ENCODE measurements at places on chromosomes 1 and 21.

DNA sequence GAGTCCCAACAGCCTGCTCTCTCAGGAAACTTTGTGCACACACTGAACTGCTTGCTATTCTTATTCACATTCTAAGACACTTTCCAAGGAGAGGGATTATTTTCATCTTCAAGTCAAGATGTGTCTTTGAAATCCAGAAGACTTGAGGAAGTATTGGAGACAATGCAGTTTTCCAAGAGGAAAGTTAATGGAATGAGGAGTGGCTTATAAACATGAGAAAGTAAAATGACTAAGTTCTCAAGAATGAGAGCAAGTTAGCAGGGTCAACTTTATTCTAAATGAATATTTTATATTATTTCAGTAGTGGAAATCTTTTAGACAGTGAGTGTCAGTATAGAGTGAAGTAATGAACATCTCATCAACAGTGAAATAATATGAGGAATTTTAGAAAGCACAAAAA lies 1239.3 kb downstream of the MRPL39 start:
- DNase-seq, result peak; percentile 2

GRCh38 chr1:226274138-226274537 lies 34.8 kb downstream of the LIN9 start:
- no peak for DNase-seq

- DNase-seq, result no peak
These were observed 478.8 kb downstream of the CAMTA1 start for GRCh38 chr1:7264101-7264500.

GRCh38 chr1:39683591-39684312 lies 7.5 kb downstream of the HPCAL4 start:
- DNase-seq, result no peak

DNA sequence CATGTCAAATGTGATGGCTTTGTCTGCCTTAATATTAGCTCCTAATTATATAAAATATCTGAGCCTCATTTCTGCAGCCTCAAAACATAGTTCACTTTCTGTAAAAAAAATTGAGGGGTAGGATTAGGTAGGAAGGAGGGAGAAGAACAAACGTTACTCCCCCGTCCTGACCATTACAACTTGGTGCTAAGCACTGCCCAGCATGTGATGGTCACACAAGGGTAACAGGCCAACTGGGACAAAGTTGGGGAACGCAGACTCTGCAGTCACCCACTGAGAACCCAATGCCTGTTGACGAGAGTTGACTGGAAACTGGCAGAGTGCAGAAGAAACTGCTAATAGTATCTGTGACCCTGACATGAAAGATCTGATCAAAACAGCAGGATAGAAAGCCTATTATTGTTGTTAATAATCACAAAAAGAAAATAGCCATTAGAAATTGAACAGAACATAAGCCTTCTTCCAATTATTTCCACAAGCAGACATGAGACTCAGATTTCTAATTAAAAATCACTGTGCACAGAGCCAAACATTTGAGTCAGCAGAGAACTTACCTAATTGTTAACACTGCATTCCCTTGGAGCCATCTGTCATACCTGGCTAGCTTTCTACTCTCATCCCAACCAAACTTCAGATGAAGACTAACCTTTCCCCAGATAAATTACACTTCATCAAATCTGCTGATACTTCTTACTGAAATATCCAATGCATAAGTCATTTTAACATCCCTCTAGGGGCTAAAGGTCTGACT lies 5.5 kb downstream of the SORT1 start:
- DNase-seq, result no peak

DNA sequence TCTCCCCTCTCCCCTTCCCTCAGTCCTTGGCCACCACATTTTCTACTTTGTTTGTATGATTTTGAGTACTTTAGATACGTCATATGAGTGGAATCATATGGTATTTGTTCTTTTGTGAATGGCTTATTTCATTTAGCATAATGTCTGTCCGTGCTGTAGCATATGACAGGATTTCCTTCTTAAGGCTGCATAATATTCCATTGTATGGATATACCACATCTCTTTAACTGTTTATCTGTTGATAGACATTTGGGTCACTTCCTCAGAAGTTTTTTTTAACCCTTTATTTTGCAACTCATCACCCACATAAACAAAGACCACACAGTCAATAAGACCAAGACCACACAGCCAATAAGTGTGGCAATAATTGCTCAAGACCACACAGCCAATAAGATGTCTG lies 24.9 kb downstream of the FAM163A start:
- no peak for DNase-seq

GRCh38 chr1:91325456-91325855 lies 79.2 kb downstream of the HFM1 start:
- DNase-seq, result no peak

DNA sequence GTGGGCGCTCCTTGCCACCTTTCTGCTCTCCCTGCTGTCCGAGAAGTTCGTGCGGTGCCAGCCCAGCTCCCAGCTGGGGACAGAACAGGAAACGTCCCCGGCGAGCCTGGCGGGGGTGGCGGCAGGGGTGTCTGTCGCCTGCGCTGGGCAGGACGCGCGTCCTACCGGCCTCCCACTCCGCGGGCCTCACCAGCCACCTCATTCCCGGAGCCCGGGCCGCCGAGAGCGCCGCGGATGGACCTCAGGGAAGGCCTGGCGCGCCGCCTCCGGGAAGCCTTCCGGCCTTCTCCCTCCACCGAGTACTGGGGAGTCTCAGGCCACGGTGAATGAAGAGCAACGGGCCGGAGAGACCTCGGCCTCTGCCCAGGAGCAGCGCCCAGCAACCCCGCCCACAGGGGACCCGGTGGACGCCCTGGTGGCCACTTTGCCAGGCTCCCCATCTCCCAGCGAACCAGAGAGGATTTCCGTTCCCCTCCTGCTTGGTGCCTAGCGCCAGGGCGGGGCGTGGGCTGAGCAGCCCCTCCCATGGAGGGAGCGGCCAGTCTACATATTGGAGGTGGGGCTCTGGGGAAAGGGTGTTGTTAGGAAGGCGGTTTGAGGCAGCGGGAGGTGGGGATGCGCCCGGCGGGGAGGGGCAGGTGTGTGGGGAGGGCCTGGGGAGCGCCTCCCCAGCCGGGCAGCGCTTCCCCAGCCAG lies 9.5 kb upstream of the TNFRSF14 start:
- DNase-seq, result peak; percentile 52

DNA sequence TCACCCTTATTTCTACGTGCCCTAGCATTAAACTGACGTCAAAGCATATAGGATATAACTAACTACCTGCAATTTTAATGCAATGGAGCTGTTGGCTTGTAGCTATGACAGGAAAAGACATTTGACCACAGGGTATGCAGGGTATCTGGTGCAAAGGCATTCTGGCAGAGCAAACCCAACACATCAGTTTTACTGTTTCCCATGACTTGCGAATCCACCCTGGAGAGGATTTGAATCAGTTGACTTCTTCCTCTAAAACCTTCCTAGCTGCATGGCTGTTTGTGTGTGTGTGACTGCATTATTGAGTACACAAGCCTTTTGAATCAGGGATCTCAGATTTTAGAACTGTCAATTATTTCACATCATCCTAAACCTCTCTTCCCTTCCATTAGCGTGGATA lies 41.7 kb upstream of the SYT14 start:
- no peak for DNase-seq

GRCh38 chr1:15974855-15975254 lies 1.0 kb downstream of the ZBTB17 start:
- DNase-seq, result no peak

GRCh38 chr1:109763646-109764415 lies at the start of gene EPS8L3:
TSS of gene EPS8L3 (minus strand) at chr1:109763923. CDS start at chr1:109761749, 2,174 bp downstream.
- no peak for DNase-seq

- DNase-seq, result no peak
These were observed 181.5 kb upstream of the C1orf105 start for GRCh38 chr1:172238965-172239364.

GRCh38 chr1:199878823-199879222 lies 148.7 kb upstream of the NR5A2 start:
- DNase-seq, result no peak

GRCh38 chr1:160798439-160798838 lies 2.5 kb downstream of the LY9 start:
- no peak for DNase-seq

GRCh38 chr1:244862699-244863490 lies 1.4 kb downstream of the HNRNPU start:
- DNase-seq, result peak; percentile 95

DNA sequence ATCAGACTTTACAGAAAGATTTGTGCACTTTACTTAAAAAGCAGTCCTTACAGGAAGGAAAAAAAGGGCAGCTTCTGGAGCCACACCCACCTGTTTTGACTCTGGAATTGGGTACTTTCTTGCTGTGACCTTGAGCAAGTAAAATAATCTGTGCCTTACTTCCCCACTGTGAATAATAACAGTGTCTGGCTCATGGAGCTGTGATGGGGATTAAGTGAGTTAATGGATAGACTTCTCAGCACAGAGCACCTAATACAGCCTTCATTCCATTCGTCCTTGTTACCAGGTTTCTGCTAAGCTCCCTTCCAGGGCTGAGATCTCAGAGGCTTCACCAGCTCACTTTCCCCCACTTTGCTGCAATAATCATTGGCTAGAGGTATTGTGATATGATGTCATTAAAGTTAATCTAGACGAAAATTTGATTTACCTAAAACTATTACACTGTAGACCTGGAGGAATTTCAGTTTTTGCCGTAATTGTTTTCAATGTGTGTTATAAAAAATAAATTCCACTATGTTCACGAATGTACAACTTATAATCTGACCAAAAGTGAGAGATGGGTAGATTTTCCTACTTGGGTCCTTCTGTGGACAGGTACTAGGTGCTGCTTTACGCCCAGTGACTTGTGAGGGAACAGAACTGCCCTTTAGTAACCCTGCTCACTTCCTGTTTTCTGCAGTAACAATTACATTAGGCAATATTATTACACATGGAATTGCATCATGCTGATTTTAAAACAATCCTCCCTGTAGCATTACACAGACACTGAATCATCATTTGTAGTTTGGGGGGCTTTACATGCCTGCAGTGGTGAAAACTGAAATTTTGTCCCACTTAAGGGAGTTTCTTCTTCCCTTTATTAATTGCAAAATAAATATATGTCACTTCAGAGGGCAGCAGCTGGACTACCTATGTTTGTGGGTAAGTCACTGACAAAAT lies 19.7 kb upstream of the ABCG1 start:
- peak; percentile 74 for DNase-seq

- no peak for DNase-seq
These were observed 78.6 kb upstream of the SLFNL1 start for GRCh38 chr1:41100170-41100569.

GRCh38 chr1:36572142-36572715 lies 89.5 kb upstream of the CSF3R start:
- no peak for DNase-seq

- no peak for DNase-seq
These were observed 1.8 kb upstream of the TFF2 start for GRCh38 chr21:42352441-42353095.

- no peak for DNase-seq
These were observed 30.6 kb downstream of the POFUT2 start for GRCh38 chr21:45256912-45257672.

DNA sequence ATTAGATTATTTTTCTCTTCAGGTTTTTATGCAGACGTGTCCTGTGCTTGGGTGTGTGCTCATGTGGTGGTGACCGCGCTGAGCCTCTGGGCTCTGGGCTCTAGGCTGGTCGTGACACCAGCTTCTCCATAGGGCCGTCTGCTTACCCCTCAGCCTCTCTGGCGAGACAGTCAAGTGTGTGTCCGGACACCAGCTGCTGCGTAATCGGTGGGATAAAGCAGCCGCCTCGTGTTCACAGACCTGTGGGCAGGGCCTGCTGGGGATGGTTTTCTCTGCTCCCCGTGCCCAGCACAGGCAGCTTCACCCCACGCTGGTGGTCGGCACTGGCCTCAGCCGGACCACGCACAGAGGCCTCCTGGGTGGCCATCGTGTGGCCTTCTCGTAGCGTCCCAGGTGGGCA lies 33.6 kb upstream of the DIP2A start:
- DNase-seq, result no peak

DNA sequence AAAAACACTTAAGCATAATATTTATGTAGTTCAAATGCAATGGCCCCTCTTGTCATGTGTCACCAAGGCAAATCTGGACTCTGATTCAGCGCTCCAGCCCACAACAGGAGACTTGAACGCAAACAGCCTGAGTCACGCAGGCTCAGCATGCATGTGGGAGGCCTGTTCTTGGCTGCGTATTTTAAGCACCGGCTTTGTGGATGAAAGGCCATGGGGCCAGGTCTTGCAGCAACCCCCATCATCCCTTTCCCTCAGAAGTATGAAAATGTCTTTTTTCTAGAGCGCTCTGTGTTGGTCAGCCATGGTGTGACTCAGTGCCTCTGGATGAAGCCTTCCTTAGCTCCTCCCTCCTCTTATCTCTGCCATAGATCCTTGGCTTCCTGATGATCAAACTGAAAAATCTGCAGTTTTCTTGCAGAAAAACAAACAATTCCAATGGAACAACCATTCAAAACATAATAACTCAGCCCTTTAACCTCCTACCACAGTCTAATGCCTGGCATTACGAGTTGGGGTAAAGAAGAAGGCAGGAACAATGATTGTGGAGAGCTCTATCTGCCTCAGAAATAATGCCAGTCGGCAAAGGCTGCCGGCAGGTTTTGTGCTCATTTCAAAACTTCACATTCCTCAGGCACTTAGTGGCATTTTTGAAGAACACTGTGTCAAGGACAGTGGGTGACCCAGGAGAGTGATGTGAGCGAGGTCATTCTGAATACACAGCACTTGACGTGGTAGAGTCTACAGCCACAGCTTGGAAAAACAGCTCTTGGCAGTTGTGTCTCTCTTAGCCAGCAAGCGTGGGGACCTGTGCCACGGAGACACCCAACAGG lies 167.5 kb downstream of the CLIC6 start:
- DNase-seq, result peak; percentile 98

DNA sequence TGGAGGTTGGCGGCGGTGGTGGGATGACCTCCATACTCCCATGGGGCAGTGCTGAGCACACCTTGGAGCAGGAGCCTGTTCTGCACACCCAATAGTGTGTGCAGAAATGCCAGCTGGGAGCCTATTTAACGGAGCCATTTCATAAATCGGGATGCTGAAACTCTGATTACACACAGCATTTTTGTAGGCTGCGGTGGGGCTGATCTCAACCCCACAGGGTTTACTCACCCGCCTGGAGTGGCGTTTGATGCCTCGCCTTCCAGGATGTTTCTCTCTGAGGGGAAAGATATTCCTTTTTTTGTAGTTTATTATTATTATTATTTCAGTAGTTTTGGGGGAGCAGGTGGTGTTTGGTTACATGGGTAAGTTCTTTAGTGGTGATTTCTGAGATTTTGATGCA lies 82.6 kb upstream of the WDR26 start:
- DNase-seq, result no peak

- DNase-seq, result no peak
These were observed 47.3 kb downstream of the FAM78B start for GRCh38 chr1:166119471-166119965.

DNA sequence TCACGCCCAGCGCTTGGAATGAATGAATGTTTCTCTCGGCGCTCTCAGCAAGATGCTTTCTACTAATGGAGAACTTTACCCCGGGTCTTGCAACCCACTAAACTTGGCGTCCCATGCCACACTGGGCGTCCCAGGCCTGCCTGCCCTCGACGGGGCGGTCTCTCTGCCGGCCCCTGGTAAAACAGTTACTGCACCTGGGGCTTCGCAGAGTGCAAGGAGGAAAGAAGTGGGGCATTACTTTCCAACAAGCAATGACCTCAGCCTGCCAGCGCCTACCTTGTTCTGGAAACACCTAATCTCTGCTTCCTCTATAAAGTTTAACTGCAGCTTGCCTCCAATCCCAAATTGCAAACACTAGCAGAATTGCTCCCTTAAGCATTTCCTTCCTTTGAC lies 27.8 kb upstream of the NFIA start:
- no peak for DNase-seq

GRCh38 chr1:61090546-61091202 lies 8.3 kb downstream of the NFIA start:
- no peak for DNase-seq

Measured in fibroblast of skin of right quadriceps (primary cell).